ENCODE measurements at places on chromosomes 16 and 17.
A peak's percentile ranks its signal among the peaks of the same experiment; 100 is the strongest.

GRCh38 chr16:11431915-11432465 lies 86.7 kb downstream of the RMI2 start:
- DNase-seq = no peak

- no peak for DNase-seq
These were observed 48.9 kb downstream of the FBXL20 start for GRCh38 chr17:39352511-39352910.

DNA sequence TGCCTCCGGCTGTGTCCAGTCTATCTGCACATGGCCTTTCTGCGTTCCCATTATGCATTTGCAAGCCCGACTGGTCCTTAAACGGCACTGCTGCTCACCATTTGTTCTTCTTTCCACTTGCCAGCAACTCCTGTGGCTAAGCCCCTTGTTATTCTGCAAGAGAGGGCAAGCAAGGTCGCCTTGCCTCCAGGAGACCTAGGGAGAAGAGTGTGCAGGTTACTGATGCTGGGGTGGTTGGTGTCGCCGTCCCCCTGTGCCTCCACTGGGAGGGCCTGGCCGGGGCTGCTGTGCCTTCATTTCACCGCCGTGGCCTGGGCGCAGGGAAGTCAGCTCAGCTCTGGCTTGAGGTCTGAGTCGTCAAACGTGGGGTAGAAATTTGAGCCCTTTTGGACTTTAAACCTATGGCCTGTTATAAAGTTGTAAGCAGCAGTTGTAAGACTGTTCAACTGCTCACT lies 12.7 kb downstream of the SLC6A4 start:
- no peak for DNase-seq

- DNase-seq = no peak
These were observed 852.1 kb downstream of the CDH11 start for GRCh38 chr16:64269756-64270155.

- DNase-seq = no peak
These were observed 358.8 kb upstream of the CDH5 start for GRCh38 chr16:66007717-66008116.

- peak; percentile 66 for DNase-seq
These were observed 61.6 kb downstream of the RGS9 start for GRCh38 chr17:65198653-65199382.

- no peak for DNase-seq
These were observed 5.9 kb downstream of the ARSG start for GRCh38 chr17:68297195-68297594.

DNA sequence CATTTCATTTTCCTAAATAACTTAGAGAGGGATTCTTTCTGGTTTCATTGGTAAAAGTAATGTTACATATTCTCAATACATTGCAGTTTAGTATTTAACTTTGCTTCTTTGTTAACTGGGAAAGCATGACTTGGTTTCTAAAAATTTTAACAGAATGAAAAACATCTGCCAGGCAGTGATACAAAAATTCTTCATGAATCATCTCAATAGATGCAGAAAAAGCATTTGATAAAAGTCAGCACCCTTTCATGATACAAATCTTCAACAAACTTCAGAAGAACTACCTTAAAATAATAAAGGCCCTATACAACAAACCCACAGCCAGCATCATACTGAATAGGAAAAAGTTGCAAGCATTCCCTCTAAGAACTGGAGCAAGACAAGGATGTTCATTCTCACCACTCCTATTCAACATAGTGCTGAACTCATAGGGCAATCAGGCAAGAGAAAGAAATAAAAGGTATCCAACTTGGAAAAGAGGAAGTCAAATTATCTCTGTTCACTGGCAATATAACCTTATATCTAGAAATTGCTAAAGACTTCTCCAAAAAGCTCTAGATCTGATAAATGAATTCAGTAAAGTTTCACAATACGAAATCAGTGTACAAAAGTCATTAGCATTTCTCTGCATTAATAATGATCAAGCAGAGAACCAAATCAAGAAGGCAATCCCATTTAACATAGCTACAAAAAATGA lies 50.4 kb downstream of the SLFN5 start:
- DNase-seq = no peak

DNA sequence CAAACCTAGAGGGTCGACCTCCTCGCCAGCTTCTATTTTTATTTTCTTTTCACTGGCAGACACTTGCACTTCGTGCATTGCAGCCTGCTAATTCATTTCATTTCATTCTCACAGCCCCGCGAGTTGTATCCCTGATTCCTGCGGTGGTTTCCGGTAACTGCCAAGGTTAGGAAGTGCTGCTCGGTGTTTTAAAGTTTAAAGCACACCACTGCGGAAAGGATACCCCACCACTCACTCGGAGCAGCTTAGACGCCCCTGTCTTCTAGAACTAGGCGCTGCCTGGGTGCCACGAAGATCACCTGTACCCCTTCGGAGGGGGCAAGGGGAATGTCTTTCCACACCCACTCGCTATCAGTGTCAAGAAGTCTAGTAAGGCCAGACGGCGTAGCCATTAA lies 509 bp downstream of the CNEP1R1 start:
- no peak for DNase-seq

GRCh38 chr16:10180771-10181163 lies 1.5 kb downstream of the GRIN2A start:
- no peak for DNase-seq

GRCh38 chr16:9091867-9092281 lies 430 bp downstream of the HAPSTR1 start:
- DNase-seq = no peak

DNA sequence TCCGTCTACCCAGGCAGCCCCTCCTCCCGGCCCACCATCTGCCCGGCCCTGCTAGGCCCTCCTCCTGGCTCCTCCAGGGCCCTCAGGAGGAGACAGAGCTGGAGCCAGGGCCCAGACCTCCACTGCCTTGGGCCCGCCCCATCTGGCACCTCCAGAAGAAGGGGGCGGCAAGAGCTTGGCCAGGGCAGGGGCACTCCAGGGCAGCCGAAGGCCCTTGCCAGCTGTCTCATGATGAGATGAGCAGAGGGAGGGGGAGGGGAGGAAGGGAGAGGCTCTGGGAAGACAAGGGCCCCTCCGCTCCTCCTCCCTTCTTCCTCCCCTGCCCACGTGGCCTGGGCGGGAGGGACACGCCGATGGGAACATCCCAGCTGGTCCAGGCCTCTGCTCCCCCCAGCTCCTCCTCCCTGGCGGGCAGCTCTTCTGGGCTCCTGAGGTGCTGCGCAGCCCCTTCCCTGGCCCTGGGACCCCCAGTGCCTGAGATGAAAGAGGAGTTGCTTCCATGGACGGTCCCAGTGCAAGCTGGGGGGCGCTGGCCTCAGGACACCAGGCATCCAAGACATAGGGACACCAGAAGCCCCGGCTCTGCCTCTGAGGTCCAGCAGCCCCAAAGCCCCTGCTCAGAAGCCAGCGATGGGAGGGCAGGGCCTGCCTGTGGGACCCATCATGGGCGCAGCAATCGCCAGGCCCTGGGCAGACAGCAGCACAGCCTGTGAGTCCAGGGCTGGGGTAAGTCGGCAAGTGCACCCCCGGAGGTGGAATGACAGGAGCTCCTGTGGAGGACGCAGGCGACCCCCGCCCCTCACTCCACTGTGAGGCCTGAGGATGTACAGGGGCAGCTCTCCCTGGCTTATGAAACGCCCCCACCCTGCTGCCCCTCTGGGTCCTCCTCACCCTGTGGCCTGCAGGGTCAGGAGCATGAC lies 23.6 kb upstream of the ENPP7 start:
- DNase-seq = no peak

- DNase-seq = no peak
These were observed 13.0 kb downstream of the AXIN2 start for GRCh38 chr17:65548269-65548969.

DNA sequence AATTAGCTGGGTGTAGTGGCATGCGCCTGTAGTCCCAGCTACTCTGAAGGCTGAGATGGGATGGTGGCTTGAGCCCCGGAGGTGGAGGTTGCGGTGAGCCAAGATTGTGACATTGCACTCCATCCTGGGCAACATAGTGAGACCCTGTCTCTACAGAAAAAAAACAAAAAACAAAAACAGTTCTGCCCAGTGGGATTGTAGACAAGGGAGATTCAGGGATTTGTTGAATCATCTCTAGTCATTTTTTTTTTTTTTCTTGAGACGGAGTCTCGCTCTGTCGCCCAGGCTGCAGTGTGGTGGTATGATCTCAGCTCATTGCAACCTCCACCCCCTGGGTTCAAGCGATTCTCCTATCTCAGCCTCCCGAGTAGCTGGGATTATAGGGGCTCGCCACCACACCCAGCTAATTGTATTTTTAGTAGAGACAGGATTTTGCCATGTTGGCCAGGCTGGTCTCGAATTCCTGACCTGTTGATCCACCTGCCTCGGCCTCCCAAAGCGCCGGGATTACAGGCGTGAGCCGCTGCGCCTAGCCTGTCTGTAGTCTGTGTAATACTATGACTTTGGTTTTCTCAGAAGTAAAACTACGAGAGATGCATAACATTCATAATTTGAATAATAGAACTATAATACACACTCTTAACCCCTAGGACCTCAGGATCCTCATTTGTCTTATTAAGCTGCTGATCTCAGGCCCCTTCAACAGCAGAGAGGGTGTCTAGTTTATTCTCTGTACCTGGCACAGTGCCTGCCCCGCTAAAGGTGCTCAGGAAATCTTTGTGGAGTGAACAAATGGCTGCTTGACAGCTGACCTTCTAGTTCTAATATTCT lies 1.4 kb downstream of the TEN1 start:
- DNase-seq = no peak

DNA sequence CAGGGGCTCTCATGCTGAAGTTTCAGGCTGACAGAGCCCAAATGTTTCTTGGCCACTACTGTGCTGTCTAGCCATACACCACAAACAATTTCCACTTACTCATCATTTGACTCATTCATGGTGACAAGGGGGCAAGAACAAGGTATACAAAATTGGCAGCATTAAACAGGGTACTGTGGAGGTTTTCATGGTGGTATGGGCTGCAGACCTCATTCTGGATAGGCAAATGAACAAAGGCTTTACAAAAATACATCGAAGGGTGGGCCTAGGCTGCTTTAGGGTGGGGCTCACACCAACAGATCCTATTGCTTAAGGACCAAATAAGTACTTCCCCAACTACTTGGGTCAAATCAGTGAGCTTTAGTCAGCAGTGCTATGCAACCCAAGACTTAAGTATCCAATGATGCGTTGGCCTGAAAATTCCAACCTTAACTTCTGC lies 53.0 kb downstream of the N4BP1 start:
- DNase-seq = no peak

- no peak for DNase-seq
These were observed 11.4 kb upstream of the MC1R start for GRCh38 chr16:89907055-89907814.

DNA sequence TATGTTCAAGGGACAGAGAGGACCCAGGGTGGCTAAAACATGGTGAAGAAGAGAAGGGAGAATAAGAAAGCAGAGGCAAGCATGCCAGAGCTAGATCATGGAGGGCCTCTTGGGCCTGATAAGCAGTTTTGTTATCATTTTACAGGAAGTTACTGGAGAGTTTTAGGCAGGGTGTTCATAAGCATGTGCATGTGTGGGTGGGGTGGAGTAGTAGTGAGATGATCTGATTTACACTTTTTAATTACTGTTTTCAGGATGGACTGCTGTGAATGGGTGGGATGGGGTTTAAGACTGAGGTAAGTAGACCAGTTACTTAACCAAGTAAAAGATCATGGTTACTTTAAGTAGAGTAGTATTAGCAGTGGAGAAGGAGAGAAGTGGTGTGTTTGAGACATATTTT lies 173.6 kb downstream of the PHKB start:
- DNase-seq = no peak

- DNase-seq = no peak
These were observed 37.3 kb downstream of the IRX5 start for GRCh38 chr16:54968011-54968410.

GRCh38 chr17:8420041-8420934 lies 15.4 kb upstream of the NDEL1 start:
- DNase-seq = no peak

GRCh38 chr17:51869387-51869786 lies 289.1 kb downstream of the CA10 start:
- DNase-seq = no peak

- DNase-seq = no peak
These were observed 2.1 kb downstream of the CMTM1 start for GRCh38 chr16:66568355-66568754.

- no peak for DNase-seq
These were observed 29.0 kb upstream of the RNPS1 start for GRCh38 chr16:2296661-2297505.

DNA sequence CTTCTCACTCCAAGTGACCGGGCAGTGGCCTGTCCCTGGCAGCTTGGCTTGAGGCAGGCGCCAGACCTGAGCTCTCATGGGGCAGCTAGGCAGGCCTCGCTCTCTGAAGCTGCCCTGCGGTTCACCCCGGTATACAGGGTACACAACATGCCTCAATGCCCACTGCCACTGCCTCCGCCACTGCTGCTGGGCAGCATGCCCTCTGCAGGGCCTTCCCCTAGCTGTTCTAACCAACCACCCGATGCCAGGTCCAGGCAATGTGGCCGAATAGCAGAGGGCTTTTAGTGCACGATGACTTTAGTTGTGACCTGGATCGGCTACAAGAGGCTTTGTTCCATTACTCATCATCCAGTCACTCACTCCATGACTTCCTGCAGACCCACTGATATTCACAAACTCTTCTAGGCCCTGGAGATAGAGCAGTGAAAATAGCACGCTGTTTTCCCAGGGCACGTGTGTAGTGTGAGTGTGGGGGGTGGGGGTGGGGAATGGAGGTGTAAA lies 19.7 kb downstream of the CDC42EP4 start:
- DNase-seq = no peak

GRCh38 chr17:30336369-30337171 lies 2.7 kb upstream of the TMIGD1 start:
- DNase-seq = peak; percentile 39

GRCh38 chr17:41975099-41976083 lies 8.8 kb downstream of the CNP start:
- DNase-seq = no peak

- no peak for DNase-seq
These were observed 2.5 kb downstream of the UBE2I start for GRCh38 chr16:1311738-1312466.

DNA sequence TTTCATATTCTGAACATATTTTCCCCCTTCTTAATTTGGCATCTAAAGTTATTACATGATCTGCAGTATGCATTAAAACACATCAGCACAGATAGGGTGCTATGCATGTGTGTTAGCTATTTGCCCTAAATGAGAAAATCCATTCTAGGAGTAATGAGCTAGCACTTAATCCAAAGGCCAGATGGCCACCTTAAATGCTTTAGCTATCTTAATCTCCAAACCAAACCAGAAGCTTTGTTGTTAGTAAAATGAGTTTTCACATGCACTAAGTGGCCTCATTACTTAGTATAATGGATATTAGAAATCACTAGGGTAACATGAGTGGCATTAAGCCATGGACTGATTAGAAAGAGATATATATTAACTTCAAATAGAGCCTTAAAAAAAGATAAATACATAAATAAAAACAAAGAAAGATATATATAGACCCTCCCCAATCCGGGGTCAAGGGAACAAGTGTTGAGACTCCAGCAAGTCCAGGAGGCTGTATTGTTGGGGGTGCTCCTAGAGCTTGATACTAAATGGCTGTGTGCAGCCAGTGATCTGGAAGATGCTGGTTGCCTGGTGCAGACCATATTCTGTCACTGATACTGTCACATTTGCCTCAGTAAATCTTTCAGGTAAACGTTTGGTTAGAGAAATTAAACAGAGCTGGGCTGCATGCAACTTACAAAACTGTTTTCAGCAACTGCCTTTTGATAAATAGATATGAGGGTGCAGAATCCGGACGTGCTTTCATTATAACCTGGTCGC lies 67.3 kb downstream of the MYH10 start:
- DNase-seq = no peak
